ENCODE measurements at places on chromosomes 5 and 9.

- no peak for DNase-seq
These were observed 9.2 kb upstream of the TERT start for GRCh38 chr5:1304033-1304432.

DNA sequence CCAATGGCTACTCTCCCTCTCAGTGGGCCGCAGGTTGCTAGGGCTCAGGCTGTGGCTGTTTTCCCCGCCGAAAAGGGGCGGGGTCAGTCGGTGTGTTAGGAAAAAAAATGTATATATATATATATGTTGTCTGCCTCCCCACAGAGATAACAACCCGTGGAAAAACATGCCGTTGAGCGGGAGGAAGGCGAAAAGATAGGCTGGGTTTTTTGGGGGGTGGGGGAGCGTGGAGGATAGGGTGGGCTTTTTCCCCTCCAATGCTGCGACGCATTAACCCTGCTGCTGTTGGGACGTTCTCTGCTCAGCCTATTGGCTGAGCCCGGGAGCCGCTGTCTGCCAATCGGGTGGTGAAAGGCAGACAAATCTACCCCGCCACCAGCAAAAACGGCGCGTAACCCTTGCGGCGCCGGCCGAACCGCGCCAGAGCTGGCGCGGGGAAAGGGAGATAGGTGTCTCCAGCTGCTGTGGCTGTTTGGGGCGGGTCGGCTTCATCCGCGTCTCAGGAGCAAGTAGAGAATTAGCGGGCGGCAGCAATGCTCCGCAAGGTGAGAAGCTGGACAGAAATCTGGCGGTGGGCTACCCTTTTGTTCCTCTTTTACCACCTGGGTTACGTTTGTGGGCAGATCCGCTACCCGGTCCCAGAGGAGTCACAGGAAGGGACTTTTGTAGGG is at the start of gene PCDHGC4:
PCDHGC4 (plus strand) TSS at position 390 of the 671 bp plus-strand sequence; CDS start at position 534, 144 bp downstream.
- no peak for DNase-seq

DNA sequence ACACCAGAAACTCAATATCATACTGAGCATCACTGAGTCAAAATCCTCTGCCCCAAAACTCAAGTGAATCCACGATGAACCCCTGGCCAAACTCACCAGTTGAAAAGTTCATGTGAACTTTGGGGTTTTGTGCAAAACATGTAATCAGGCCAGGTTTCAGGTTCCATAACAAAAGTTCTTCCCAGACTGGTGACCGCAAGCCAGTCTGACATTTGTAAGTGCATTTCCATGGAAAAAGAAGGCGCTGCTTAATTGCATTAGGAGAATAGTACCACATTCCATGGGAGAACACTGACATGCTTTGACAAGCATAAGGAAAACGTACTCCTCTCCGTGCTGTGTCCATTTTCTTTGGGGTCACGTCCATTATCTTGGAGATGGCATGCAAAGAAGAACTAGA is 567.0 kb downstream of the BNC2 start:
- no peak for DNase-seq

- peak; percentile 92 for DNase-seq
These were observed 59.9 kb downstream of the ZFAND5 start for GRCh38 chr9:72305102-72305546.

GRCh38 chr5:32880796-32881195 is 169.7 kb downstream of the NPR3 start:
- DNase-seq: no peak

GRCh38 chr5:176865964-176866363 is 33.2 kb downstream of the HK3 start:
- DNase-seq: no peak

GRCh38 chr9:129550199-129550839 is 70.6 kb downstream of the C9orf50 start:
- DNase-seq: peak; percentile 96

GRCh38 chr9:110007477-110008270 is 200.3 kb downstream of the C9orf152 start:
- DNase-seq: no peak

DNA sequence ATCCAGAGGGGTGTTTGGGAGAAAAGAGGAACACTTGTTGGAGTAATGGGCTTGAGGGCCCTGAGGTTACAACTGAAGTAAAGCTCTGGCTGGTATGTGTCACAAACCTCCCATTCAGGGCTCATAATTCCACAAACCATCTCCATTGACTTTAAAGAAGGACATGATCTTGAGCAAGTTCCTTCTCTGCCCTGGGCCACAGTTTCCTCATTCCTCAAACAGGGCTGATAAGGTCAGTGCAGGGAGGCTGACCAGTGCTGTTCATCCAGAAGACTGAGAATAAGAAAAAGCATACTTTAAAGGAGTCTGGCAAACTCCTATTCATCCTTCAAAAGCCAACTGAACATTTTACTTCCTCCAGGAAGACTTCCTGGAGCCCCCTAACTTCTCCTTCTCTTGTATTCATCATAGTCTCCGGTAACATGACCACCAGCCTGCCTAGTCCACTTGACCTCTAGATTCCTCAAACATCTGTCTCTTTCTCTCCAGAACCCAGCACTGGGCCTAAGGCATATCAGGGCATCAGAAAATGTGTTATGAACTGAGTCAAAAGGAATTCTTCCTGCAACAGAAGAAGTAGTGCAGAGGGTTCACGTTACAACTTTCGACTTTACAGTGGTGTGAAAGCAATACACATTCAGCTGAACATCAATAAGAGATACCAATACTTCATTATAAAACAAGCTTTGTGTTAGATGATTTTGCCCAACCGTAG is 20.7 kb upstream of the PTPN3 start:
- DNase-seq: no peak

GRCh38 chr5:77893225-77893860 is 117.2 kb upstream of the TBCA start:
- DNase-seq: no peak

GRCh38 chr5:132628814-132629213 is 29.2 kb upstream of the IL13 start:
- no peak for DNase-seq

- DNase-seq: peak; percentile 100
These were observed at the start of gene PWWP2A for GRCh38 chr5:160119142-160119904. PWWP2A (minus strand) TSS chr5:160119450; CDS start chr5:160119388, 62 bp downstream.

- no peak for DNase-seq
These were observed 222.2 kb downstream of the MAST4 start for GRCh38 chr5:66818304-66818934.

All from lower leg skin (tissue), 4 donors.